ENCODE measurements at places on chromosomes 7 and 10.
A peak's percentile ranks its signal among the peaks of the same experiment; 100 is the strongest.

DNA sequence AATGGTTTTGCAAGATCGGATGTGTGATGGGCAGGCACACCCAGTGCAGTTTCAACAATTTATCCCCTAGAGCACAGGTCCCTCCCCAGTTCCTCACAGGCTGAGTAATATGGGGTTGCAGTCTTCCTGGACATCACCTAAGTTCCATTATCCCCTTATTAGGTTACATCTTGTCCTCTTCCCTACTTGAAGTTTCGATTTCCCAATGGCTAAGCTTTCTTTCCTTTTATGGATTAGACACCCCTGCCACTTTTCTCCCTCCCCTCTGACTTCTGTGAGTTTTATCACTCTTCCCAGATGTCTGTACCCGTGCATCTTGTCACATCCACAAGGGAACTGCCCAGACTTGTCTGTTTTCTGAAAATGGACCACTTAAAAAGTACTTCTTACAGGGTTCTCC lies 2.4 kb upstream of the NIPSNAP2 start:
- no peak for DNase-seq

- no peak for DNase-seq
Observed at GRCh38 chr7:47432671-47433563, 149.0 kb downstream of the TNS3 start.

DNA sequence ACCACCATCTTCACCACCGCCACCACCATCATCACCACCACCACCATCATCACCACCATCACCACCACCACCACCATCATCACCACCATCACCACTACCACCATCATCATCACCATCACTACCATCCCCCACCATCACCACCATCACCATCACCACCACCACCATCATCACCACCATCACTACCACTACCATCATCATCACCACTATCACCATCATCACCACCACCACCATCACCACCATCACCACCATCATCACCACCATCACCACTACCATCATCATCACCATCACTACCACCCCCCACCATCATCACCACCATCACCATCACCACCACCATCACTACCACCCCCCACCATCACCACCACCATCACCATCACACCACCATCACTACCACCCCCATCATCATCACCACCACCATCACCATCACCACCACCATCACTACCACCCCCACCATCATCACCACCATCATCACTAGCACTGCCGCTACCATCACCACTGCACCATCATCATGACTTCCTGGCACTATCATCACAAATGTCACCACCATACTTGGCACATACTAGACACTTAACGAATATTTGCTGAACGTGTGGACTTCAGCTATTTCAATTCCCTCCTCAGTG lies 25.3 kb upstream of the FZD8 start:
- no peak for DNase-seq

- DNase-seq = peak; percentile 87
Observed at GRCh38 chr7:157273208-157274093, 63.4 kb upstream of the DNAJB6 start.

DNA sequence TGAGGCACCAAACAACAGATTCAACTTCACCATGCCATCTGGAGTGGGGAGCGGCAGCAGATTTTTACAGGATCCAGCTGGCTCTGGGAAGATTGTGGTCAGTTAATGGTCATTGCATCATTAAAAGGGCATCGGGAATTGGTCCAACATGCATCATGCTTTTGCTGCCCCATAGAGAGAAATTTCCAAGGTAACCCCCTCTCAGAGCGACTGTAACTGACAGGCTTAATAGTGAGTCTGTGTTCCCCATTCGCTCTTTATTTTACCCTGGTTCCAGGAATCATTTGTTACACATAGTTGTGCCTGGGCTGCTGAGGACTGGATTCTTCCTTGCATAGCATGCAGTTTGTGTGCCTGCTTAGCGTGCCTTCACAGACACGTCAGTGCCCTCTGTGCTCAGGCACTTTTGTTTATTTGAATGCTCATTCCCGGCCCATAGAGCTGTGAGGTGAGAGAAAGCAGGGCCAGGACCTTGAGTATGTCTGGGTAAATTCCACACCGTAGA lies 49.9 kb downstream of the CDHR3 start:
- peak; percentile 69 for DNase-seq

DNA sequence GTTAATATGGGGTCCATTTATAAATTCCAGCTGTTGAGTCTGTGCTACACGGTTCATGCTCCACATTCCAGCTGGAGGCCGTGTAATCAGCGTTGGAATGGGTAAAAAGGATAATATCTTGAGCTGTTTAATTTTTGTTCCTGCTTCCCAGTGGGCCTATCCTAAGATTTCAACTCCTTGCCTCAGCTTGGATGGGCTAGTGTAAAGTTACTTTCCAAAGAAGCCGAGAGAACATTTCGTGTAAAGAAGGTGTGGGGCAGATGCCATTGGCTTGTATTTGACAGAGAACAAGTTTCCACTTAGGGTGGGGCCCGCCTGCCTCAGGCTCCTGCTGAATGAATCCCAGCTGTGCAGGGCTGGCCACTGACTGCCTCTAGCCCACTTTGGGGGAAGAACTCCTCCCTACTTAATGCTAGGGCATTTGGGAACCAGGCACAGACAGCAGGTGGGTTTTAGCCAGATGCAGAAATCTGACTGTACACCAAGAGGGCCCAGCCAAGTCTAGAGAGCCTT lies 125.9 kb upstream of the LYZL2 start:
- DNase-seq = peak; percentile 59

DNA sequence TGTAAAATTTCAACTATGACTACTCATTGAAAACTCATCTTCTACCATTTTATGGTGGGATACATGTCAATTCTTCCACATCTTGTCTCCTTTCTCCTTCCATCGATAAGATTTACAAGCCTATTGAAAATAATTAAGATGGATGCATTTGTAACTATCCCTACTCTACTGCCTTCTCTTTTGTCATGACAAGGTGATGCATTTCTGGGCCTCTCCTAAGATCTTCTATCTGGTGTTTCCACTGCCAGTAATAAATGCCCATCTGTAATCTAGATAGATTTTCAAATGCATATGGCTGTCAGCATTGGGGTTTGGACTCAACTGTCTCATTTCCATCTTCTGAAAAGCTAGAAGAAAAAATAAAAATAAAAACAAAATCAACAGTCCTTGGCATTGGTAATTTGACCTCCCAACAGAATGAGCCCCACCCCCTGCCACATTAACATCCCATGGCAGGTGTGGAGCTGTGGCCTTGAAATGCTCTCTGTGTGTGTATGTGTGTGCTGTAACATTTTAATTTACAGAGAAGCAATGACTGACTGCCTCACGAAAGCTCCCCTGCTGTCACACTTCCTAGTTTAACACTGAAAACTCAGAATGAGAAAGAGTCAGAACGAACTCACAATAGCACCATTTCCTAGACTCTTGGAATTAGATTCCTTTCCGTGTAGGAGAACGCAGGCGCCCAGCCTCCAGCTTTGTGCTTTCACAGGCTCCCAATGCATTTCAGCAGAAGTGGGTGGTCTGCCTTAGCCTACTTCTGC lies 74.2 kb downstream of the RHOBTB1 start:
- DNase-seq = no peak

DNA sequence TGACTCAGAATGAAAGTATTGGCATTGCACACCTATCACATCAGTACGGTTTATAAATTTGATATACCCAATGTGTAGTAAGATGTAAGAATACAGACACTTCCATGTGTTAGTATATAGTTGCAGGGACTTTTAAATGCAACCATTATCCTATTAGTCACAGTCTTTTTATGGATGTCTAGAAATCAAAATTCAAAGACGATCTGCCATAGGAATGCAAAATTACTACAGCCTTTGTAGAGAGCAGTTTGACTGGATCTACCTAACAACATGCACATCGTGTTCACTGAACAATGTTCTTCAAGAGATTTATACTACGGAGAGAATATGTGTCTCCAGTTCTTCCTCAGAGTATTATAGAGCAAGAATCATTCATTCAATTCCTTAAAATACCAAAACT lies 317.3 kb upstream of the HGF start:
- no peak for DNase-seq
